Right kidney (tissue), 9 donors: ENCODE measurements at places on chromosomes 12 and 14.

DNA sequence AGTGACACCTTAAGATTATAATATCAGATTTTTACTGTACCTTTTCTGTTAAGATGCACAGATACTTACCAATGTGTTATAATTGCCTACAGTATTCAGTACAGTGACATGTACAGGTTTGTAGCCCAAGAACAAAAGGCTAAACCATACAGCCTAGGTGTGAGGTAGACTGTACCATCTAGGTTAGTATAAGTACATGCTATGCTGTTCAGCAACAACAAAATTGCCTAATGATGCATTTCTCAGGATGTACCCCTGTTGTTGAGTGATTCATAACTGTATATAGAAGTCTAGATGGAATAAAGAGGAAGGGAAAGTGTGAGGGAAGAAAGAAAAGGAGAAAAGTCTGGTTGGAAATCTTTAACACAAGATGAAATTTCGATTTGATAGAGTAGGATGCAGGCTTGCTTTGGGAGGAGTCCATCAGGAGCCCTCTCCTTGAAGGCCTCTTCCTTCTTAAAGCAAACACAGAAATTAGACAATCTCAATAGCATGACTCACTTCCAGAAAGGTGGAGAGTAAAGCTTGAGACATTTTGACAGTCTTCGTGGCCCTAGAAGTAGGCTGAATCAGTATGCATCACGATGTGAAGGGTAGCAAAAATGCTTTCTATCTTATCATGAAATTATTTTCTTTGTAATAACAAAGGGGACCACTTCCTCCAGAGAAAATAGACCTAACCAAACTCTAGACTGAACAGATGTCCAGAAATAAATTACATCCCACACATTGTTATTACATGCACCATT lies 191.5 kb downstream of the SYT1 start:
- DNase-seq: no peak

GRCh38 chr14:67856827-67857226 lies 37.2 kb downstream of the RAD51B start:
- DNase-seq: no peak

DNA sequence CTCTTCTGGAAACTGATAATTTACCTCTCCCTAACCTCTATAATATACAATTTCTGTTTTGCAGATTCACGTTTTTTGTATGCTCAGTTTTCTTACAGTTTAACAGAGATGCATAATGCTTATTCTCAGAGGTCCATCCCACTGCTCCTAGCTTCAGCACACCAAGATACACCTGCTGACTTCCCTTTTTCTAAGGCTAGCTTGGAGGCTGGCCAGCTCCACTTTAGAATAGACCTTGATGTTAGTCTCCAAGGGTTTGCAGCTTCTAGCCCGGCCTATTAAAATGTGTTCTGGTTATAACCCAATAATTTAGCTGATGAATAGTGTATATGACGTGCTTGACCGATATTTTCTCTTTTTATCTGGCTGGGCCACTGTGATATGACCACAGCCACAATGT lies 261.2 kb downstream of the EGLN3 start:
- DNase-seq: no peak

DNA sequence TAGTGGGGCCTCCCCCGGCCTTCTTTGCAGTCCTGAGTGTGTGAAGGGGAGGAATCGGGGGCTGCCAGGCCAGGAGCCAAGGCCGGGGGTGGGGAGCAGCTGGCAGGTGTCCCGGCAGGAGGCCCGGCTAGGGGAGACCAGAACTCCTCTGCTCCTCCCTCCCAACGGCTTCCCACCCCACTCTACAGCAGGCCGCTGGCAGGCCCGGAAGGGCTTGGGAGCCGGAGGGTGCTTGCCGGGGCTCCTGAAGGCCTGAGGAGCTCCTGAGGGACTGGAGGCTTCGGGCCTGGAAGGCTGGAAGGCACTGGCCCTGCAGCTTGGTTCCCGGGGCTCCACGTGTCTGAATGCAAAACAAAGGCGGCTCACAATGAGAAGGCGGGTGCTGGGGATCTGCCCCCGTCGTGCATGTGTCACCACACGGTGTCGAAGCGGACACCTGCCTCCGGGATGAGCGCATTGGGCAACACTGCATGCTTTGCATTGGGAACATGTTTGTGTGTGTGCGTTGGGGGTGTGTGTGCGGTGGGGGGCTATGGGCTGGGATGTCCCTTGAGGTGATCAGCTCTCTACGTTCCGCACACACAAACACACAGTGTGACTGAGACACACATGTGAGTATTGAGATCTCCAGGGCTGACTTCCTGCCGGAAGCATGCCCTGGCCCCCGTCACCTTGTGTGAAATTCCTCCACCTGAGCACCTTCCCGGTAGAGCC lies 30.9 kb upstream of the ANKRD9 start:
- DNase-seq: no peak

GRCh38 chr12:3655328-3655900 lies 97.5 kb downstream of the CRACR2A start:
- no peak for DNase-seq

DNA sequence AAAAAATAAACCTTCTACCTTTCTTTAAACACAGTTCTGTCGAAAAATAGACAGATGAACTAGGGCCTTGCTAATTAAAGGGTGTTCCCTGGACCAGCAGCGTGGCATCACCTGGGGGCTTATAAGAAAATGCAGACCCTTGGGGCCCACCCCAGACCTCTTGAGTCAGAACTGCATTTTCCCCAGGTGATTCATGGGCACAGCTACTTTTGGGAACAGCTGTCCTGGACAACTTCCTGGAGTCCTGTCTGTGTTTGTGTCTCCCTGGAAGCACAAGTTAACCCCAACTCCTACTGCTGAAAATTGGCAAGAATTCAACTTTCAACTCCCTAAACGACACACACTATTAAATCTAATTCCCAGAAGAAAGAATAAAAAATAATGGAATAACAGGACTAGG lies 17.8 kb downstream of the FBLN5 start:
- no peak for DNase-seq
